ENCODE measurements at places on chromosomes 3 and 15.

GRCh38 chr3:83941990-83942745 is 1016.6 kb upstream of the CADM2 start:
- no peak for DNase-seq

GRCh38 chr3:50112462-50112861 is 23.7 kb downstream of the RBM5 start:
- no peak for DNase-seq

- no peak for DNase-seq
These were observed 6.4 kb downstream of the WDR73 start for GRCh38 chr15:84647726-84648125.

DNA sequence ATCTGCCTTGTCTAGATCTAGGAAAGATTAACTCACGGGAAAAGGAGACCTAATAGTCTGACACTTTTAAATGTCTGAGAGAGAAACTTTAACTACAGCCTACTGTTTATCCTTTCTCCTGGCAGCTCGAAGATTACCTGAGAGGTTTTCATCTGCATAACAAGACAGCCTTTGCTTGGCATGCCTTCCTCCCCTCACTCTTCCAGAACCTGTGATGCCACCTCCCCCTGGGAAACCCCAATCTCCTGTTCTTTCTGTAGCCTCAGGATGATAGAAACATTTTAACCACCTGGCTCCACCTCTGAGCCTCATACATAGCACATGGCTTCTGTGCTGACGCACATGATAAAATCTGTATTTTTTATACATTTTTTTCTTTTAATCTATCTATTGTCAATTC is 420.8 kb downstream of the CNTN6 start:
- no peak for DNase-seq

- no peak for DNase-seq
These were observed 15.4 kb upstream of the CXCR6 start for GRCh38 chr3:45927881-45928280.

DNA sequence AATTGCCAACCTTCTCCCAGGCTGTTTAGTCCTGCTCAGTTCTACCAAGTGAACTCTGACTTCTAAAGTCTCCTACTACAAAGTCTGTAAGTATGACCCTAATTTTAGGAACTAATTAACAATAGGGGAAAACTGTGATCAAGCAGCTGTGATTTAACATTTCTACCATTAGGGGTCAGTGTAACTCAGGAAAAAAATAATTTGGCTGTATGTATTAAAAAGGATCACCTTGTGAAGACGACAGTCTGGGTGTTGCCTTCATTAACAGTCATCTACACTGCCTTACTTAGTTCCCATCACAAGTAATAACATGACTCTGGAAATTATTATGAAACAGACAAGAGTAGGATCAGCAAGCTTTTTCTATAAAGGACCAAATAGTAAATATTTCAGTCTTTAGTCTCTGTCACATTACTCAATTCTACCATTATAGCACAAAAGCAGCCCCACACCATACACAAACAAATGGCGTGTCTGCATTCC is 4.2 kb upstream of the NPHP3 start:
- DNase-seq = no peak

DNA sequence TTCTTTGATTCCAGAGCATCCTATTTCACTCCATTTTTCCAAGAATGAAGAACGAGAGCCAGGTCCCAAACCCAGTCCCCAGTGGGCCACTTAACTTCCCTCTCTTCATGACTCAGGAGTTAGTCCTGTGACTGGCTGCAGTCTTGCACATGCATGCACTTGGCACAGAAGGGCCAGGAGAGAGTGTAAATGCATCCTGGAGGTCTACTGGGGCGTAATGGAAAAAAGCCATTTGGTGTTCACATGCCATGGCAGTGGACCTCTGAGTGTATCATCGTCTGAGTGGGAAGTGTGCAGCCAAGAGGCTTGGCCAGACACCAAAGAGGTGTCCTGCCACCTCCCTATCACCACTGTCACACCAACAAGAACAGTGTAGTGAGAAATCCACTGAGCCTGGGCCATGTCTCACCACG is 15.1 kb upstream of the RFTN1 start:
- DNase-seq = no peak

DNA sequence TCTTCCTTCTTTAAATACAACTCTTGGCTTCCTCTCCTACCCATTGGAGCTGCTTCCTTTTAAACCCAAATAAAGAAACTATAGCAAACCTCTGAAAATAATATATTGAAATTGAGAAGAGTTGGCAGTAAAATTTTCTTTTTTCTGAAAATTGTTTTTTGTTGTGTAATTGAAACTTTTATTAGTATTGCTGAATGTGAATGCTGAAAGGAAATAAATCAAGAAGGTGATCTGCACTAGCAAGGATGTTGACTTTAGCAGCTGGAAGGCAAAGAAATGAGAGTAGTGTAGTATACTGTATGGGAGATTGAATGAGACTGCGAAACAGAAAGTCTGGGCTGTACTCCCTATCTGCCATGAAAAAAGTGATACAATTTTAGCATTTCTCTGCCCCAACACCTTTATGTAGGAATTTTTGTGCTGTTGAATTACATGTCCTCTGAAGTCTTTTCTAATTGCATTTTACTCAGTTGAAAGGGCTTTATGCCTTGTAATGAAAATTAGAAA is 166.3 kb downstream of the DOCK3 start:
- no peak for DNase-seq

GRCh38 chr3:183854318-183855035 is 29.1 kb upstream of the MAP6D1 start:
- DNase-seq = no peak

DNA sequence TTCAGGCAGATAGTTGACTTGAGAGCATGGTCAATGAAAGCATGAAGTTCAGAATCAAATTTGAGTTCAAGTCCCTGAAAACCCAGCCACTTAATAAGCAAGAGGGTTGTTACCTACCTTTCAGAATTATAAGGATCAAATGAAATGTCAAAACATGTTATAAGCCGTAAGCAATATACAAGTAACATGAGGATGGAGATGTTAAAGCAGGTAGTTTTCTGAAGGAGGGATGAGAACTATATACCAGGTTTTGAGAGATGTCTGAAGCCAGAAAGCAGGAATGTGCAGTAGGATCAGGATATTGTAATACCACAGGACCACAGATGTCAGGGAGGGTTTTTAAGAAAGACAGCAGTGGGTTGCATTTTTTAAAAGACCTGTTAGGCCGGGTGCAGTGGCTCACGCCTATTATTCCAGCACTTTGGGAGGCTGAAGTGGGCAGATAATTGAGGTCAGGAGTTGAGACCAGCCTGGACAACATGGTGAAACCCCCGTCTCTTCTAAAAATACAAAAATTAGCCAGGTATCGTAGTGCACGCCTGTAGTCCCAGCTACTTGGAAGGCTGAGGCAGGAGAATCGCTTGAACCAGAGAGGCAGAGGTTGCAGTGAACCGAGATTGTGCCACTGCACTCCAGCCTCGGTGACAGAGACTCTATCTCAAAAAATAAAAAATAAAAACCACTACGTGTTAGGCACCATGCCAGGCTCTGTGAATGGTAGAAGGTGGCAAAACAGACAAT is 6.9 kb upstream of the EIF3J start:
- DNase-seq = no peak

DNA sequence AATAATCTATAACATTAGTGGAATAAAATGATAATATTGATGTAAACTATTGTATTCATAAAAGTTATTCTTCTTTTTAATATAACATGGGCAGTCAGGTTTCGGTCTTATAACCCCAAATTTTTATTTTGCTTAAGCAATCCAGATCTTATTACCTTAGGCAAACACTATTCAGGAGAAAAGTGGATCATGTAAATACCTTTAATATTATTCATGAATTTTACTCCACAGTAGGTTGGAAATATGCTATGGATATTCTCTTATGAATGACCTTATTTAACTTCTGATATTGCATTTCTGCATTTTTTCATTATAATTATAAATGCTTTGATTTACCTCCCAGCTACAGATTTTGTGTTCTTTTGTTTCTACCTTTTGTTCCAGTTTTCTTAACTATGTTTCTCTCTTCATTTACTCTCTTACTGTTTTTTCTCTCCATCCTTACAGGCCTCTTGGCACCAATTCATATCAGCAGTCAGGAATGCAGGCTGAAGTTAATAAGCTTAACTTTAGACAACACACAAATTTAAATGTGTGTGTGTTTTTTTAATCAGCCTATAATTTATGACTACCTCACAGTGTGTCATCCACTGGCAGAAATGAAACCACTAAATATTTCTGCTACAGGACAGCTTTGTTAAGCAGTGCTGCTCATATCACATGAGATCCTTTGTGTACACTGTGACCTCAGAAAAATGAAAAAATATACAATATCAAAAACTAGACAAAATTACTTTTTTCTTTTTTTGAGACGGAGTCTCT is 111.0 kb downstream of the NSUN3 start:
- no peak for DNase-seq

GRCh38 chr3:190495796-190496195 is 18.1 kb upstream of the IL1RAP start:
- no peak for DNase-seq

DNA sequence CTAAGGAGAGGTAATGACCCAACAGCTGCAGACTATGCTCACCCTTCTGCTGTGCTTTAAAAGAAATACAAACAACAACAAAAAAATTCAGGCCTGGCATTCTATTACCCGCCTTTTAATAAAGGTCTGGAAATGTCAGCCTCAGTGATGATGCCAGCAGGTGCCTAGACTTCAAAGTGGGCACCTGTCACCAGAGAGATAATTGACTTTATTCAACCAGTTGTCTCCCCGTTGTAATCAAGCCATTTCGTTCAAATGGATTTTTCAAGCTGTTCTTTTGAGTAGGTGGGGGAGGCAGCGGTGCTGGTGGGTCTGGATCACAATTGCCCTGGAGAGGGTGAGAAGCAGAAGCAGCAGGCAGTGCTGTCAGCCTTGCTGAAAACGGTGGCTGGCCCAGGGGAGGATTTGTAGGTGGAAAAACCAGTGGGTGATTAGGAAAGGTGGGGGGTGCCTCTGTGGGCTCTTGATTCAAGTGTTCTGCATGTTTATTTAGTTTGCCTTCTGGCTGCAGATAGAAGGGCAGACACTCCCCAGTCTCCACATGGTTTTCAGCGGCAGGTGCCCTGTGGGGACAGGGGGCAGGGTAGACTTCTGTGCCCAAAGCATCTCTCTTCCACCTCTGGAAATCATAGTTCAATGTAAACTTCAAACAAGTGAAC is 300.2 kb upstream of the SLCO3A1 start:
- no peak for DNase-seq

DNA sequence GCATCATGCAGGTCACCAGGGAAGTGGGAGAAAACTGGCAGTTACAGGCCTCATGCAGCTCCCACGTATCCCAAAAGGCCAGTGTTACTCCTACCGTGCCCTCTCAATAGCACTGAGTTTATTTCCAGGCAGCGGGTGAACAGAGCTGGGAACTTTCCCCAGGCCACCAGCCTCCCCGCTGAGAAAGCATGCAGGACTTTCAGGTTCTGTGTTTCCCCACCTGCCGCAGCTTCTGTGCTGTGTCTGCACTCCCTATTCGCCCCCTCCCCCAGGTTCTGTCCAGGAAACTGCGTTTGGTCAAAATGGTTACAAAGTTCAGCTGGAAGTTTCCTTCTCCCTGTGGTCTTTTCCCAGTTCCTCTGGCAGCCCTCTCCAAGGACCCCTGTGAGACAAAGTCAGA is 21.4 kb downstream of the NEK11 start:
- no peak for DNase-seq

DNA sequence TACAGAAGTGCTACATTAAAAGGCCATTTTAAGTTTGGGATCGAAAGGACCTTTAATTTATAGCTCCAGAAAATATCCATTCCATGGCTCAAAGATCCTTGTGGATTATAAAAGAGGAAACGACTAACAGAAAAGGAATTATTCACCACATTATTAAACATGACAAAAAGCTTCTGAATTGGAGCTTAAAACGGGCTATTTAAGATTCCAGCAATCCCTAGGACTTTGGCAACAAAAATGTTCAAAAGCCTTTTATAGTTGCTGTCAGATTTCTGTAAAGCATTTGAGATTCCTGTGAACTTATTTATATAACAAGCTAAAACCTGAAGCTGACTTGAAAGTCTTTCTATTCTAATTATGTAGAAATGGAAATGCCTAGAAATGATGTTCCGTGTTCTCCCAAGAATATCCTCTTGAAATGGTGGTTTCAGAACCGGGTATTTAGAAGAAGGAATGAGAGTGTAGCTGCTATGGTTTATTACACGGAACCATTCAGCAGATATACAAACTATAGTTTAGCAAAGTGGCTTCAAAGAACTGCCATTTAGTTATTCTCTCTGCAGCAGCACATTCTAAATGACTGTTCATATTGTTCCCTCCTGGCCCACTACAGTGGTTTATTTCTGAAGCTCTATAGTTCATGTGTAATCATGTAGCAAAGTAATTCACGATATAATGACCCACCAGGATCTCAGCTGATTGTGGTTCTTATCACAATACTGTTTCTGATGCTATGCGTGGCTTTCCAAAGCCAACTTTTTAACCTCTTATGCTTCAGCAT is 961.7 kb downstream of the FHIT start:
- no peak for DNase-seq

GRCh38 chr3:19220311-19220710 is 72.0 kb downstream of the KCNH8 start:
- no peak for DNase-seq

DNA sequence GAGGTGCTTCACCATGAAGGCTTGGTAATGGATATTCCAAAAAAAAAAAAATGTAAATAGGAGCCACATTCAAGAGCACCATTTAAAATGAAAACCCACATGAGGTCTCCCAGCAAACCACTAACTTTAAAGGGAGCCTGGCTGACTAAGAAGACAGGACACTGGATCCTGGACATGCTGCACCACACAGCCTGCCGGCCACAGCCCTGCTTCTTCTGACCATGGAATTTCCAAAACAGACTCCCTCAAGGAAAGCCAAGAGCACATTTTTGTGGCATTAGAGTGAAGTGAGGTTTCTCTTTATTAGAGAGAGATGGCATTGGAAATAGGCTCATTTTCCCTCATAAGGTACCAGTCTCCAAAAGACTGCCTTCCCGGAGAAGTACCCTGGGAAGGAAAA is 113.9 kb downstream of the RORA start:
- no peak for DNase-seq

- no peak for DNase-seq
These were observed 43.9 kb upstream of the GOLGA8J start for GRCh38 chr15:30038667-30039523.

DNA sequence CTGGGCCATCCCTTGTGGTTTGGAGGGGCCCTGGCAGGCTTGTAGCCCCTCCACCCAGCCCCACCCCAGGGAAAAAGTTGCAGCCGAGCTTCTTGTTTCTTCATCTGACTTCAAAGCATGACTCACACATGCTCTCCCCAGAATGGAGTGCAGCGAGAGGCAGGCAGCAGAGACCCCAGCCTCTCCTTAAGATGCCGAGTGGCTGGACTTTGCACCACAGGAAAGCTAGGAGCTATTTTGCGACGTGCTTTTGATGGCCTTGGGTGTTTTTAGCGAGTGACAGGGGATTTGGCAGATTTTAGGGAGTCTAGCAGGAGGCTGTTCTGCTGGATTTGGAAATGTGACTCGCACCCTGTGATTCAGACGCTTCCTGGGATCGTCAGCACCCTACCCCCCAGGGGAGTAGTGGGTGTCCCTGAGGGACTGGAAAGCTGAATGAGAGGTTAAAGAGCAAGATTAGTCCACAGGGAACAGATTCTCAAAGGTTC is 14.2 kb downstream of the BAHD1 start:
- no peak for DNase-seq

- no peak for DNase-seq
These were observed 187.8 kb downstream of the TUSC7 start for GRCh38 chr3:116897382-116897781.

- DNase-seq = no peak
These were observed 92.9 kb downstream of the GABRB3 start for GRCh38 chr15:26679927-26680326.
